ENCODE measurements at places on chromosomes 6 and 20.

GRCh38 chr20:40628877-40629276, 60.2 kb downstream of the MAFB start:
- no peak for DNase-seq

- DNase-seq = no peak
Measured at GRCh38 chr6:107633680-107634323, 143.9 kb downstream of the SOBP start.

DNA sequence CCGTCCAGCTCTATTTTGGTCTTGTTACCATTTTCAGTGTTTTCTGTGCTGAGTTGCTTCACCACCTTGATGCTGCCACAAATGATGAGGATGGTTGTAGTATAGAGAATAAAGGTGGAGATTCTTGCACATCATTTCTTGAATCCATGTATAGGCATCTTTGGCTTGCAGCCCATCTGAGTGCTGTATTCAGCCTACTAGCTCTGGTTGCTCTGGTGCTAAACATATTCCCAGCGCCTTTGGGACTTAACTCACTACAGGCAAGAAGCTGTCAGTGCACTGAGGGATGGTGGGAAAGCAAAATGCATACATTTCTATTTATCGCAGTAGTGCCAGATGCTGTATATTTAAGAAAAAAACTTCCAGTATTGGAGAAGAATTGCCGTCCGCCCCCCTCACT, 86.0 kb downstream of the CARMIL1 start:
- no peak for DNase-seq

DNA sequence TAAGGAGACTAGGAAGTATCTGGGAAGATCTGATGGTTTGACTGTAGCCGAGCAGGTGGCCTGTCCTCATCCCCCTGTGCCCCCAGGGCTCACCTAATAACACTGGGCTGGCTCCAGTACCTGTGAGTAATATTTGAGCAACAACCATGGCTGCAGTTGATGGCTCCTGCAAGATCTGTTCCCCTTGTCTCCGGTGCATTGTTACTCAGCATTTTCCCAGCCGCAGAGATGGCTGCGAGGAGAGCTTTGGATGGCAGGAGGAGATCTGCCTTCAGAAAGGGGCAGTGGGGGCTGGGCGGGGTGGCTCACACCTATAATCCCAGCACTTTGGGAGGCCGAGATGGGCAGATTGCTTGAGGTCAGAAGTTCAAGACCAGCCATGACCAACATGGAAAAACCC, 39.3 kb downstream of the PTK7 start:
- no peak for DNase-seq

GRCh38 chr20:49556621-49557020, 11.3 kb downstream of the PTGIS start:
- DNase-seq = no peak

DNA sequence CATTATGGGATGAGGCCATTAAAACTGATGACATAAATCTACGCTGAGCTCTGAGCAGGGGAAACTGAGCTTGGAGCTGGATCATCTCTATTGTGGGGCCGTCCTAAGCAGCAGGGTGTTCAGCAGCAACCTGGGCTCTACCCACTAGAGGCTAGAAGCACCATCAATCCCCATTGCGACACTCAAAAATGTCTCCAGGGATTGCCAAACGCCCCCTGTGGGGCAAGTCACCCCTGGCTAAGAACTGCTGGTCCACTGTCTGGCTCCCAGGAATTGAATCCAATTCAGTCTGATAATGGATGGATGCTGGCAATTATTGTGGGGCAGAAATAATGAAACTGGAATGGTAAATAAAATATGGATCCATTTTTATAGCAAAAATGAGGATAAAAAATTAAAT, 38.2 kb downstream of the PMEPA1 start:
- no peak for DNase-seq

DNA sequence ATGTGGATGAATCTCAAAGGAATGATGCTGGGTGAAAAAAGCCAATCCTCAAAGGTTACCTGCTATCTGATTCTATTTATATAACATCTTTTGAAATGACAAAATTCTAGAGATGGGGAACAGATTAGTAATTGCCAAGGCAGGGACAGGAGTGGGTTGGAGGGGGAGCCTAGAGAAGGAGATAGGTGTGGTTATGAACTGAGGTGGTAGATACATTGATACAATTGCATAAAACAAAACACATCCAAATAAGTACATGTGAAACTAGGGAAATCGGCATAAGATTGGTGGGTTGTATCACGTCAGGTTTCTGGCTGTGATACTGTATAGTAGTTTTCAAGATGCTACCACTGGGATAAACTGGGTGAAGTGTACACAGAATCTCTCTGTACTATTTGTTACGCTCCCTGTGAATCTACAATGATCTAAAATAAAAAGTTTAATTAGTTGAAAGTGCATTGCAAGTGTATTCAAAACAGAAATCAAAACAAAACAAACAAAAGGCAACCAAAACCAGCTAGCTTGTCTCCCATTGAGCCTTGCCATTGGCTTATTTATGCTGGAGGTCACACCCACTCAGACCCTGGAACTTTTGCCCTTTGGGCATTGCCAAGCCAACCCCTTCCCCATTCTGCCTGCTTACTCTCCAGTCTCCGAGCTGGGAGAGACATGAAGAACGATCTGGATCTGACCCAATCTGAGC, 27.8 kb downstream of the PPP1R16B start:
- no peak for DNase-seq

GRCh38 chr6:53696341-53696740, 30.8 kb upstream of the KLHL31 start:
- DNase-seq = no peak

- DNase-seq = no peak
Measured at GRCh38 chr6:15032015-15032414, 213.9 kb upstream of the JARID2 start.

DNA sequence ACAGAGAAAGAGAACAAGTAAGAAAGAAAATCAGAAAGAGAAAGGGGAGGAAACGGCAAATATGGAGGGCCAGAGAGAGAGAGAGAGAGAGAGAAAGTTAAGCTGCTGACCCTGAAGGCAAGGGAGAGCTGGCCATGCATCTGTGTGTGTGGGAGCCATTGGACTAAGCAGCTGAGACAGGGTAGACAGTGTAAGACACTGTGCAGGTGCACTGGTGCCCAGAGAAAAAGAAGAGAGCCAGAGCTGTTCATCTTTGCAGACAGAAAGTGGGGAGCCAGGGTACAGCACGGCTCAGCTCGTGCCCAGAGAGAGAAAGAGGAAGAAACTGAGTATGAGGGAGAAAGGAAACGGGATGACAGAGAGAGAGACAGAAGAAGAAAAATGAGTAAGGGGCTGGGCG, 24.2 kb upstream of the ZNF318 start:
- no peak for DNase-seq

GRCh38 chr6:4055420-4056041, 23.4 kb downstream of the FAM217A start:
- DNase-seq = no peak

- DNase-seq = no peak
Measured at GRCh38 chr6:31585491-31585890, 586 bp upstream of the LST1 start.

DNA sequence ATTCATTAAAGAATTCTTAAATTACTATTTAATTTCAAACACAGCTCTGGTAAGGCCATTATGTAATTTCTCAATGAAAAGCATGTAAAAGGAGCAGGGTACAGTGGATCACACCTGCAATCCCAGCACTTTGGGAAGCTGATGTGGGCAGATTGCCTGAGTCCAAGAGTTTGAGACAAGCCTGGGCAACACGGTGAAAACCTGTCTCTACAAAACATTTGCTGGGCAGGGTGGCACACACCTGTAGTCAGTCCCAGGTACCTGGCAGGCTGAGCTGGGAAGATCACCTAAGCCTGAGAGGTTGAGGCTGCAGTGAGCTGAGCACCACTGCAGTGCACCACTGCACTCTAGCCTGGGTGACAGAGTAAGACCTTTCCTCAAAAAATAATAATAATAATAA, 37.4 kb downstream of the MDN1 start:
- DNase-seq = no peak

- peak; percentile 45 for DNase-seq
Measured at GRCh38 chr20:13546497-13547131, 92.1 kb downstream of the TASP1 start.

- no peak for DNase-seq
Measured at GRCh38 chr6:118896339-118897136, 2.6 kb downstream of the ASF1A start.

- no peak for DNase-seq
Measured at GRCh38 chr6:107173779-107174178, 58.5 kb upstream of the BEND3 start.

- no peak for DNase-seq
Measured at GRCh38 chr6:70547313-70547712, 19.4 kb upstream of the SDHAF4 start.

- DNase-seq = no peak
Measured at GRCh38 chr20:13212750-13213149, 8.3 kb upstream of the ISM1 start.

GRCh38 chr20:10613911-10614310, 59.9 kb downstream of the JAG1 start:
- DNase-seq = no peak

DNA sequence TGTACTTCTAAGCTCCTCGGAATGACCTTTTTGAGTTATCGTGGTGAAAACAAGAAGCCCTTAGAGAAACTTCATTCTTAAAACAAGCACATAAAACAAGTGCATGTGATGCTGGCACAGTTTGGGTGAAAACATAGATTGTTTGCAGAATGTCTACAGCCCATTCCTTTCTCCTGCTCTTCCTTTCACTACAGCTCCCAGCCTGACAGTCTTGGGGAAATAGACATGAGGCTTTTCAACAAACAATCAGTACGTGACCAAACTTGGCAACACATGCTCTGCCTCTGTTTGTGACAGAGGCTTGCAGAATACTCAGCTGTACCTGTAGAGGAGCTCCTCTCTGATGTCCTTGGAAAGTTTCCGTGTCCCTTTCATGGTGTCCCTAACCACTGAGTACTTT, 321.6 kb downstream of the ZFAND3 start:
- no peak for DNase-seq

DNA sequence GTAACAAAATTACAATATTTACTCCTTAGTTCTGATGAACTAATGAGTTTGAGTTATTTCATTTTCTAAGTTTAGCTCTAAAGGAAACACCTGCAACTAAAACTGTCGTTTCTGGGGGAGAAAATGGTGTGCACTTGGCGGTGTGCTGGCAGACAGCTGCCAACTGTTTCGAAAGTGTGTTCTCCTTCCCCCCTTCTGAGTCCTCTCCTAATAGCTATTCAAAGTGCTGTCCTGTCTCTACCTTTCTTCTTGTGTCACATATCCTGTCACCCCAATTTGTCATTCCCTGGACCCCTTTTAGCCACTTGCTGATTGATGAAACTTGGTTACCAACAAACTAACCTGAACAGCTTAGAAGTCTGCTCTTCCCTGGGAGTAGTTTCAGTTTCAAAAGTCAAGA, 4.9 kb upstream of the UBE2J1 start:
- DNase-seq = no peak

DNA sequence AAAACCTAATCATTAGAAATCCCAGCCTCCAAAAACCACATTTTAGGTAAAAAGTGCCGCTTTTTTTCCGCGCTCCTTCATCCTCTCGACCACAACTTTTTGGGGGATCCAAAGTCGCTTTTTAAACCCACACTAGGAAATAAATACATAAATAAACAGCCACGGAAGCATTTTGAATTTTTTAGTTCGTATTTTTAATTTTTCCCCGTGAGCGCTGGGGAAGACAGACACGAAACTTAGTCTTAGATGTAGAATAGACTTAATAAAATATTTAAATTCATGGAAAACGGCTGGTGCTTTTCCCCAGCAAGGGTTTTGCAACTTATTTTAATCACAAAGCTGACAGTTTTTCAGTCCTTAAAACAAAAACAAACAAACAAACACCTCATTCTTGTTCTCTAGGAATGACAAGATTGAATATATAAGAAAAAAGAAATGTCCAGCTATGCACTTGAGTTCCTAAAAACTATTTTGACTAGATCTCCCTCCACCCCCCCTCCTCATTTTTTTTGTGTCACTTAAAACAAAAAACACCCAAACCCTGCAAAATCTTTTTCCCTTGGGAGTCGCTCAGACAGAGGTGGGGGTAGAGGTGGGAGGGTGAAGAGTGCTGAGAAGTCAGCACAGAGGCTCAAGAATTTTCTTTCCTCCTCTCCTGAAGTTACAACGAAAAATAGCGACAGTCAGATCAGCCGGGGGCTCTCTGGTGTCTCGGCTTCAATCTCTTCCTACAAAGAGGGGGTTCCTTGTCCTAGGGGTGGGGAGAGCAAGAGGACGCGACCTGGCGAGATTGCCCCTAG, 43.4 kb upstream of the SUPT3H start:
- no peak for DNase-seq

- no peak for DNase-seq
Measured at GRCh38 chr6:10425975-10426780, 11.3 kb upstream of the TFAP2A start.

GRCh38 chr20:13510837-13511488, 127.8 kb downstream of the TASP1 start:
- no peak for DNase-seq

GRCh38 chr6:30615958-30616810, 859 bp downstream of the PPP1R10 start:
- DNase-seq = no peak

- no peak for DNase-seq
Measured at GRCh38 chr6:46059608-46060007, 43.9 kb upstream of the CLIC5 start.

GRCh38 chr6:139235661-139236060, 56.1 kb downstream of the TXLNB start:
- no peak for DNase-seq

GRCh38 chr6:6972456-6972855, 135.3 kb upstream of the RREB1 start:
- DNase-seq = no peak

DNA sequence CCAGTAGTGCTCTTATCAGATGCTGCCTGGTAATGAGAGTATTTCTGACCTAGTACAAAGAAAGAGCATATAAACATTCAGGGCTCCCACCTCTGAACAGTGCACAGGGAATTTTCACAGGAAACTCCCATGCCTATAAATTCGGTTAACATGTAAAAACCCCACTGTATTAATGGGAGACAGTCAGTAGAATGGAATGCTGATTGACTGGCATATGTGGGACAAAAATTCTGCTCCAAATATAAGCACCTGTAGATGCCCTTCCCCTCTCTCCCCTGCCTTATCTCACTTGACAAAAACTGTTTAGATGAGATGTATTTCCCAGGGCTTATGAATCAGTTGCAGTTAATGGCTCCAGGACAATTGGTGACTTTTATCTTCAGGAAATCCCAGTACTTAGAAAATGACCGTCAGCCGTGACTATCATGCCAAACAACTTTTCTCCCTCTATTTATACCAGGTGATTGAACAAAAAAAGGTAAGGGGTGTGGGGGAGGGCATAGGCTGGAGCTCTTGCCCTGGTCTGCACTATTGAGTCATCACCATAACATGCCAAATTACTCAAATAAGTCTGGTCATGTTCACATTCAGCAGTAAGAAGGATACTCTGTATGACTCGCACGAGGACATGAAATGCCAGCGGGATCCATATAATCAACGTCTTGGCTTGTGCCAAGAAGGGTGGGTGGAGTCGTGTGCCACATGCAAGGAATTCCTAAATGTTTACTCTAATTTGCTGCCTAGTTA, 176.4 kb upstream of the BMP2 start:
- no peak for DNase-seq

DNA sequence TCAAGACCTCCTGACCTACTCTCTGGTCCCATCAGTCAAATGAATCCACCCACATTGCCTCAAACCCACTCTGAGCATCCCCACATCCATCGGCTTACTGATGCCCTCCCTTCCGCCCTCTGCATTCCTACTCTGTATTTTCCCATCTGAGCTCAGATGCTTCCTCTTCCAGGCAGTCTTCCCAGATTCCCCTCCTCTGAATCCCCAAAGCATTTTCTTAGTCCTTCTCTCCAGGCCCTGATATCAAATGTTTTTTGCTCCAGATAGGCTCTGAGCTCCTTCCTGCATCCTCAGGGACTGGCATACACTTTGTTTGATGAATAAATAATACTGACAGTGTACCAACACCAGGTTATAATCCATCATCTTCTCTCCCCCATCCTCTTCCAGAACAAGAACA, 3.9 kb downstream of the PLTP start:
- DNase-seq = no peak
